Activated T-helper 1 cell treated with anti-CD3 and anti-CD28 coated beads, Interleukin-12 subunit alpha, Interleukin-12 subunit beta, Interleukin-2, Interleukin-4 antibody, amounts not matched to agents 30 ng/mL and 10 ng/mL and 1 ng/mL, durations not matched to agents 14 hours and 24 hours and 36 hours (primary cell): ENCODE measurements at places on chromosomes 6 and 20. TPM values are rescaled to one million over a fixed set of nuclear protein-coding genes. Genes with fewer than 3 reads are reported as not detected.

GMPR gene
- total RNA-seq = 0.96 and 1.2 TPM in 2 replicates

DNA sequence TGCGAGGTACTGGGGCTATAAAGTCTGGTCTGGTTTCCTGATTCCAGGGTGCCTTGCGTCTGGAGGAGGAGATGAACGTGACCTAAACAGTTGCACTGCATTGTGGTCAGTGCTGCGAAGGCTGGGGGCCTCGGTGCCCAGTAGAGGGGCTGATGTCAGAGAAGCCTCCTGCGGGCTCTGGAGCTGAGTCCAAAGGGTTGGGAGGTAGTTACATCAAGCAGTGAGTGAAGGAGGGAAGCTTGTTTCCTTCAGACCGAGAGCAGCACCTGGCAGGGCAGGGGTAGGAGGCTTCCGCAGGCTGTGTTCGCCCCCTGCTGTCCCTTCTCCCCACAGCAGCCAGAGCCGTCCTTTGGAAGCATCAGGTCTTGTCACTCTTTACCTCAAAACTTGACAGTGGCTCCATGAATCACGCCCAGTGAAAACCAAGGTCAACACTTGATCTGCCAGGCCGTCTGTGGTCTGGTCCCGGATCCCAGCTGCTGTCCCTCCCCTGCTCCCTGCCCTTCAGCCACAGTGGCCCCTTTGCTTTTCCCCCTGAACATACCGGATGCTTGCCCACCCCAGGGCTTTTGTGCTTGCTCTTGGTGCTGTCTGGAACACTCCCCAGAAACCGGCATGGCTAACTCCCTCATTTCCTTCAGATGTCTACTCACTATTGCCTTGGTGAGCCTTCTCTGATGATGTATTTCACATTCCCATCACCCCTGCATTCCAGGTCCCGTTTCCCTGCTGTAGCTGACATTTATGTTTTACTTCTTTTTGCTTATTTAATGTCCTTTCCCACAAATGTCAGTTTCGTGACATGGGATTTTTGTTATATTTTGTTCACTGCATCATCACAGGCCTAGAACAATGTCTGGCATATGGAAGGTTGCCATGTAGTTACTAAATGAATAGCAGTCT, 7.0 kb downstream of the DYNLRB1 start:
- peak; percentile 26 for DNase-seq

OLIG3 gene
- not detected in 2 replicates for total RNA-seq

TBC1D22B gene
- total RNA-seq = 20.8 and 21.2 TPM in 2 replicates

USP49 gene
- total RNA-seq = 4.8 and 5.3 TPM in 2 replicates

MICB gene
- 36.1 and 37.5 TPM in 2 replicates for total RNA-seq
